Activated T-cell treated with anti-CD3 and anti-CD28 coated beads, Interleukin-2, amount 50 U/mL, for 1 hour (primary cell): ENCODE measurements at places on chromosomes 12 and 14.

DNA sequence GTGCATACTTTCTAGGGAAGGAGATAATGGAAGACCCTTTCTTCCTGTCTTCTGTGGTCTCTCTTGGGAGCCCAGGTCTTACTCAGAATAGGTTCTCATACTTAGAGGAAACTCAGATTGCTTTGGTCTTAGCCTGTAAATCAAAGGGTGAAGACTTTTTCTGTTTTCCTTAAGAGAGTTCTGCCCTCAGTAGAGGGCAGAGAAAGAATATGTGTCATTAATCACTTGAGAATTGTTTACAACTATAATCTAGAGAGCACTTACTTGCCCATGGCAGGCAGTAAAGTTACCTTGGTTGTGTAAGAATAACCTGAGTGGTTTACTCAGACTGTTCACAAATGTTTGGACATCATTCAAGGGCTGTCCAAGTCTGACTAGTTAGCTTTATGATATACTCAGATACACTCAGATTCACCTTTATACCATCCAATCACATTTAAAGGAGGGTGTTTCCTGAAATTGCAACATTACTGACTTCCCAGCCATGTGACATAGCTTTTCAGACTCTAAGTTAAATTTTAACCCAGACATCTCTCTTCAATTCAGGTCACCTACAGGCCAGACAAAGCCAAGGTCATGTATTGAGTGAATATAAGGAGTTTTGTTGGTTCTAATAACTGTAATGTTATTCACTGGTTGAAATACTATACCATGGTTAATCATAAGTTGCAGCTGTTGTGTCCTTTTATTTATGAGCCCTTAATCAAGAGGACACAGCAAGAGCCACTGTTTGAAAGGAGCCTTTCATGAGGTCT lies 372.2 kb downstream of the RAD51B start:
- DNase-seq, result no peak

- DNase-seq, result no peak
These were observed 23.1 kb downstream of the METAP2 start for GRCh38 chr12:95497031-95497430.

- no peak for DNase-seq
These were observed 55.8 kb upstream of the LIMA1 start for GRCh38 chr12:50338920-50339645.

- no peak for DNase-seq
These were observed 140.3 kb downstream of the TMEM30B start for GRCh38 chr14:61140872-61141271.

DNA sequence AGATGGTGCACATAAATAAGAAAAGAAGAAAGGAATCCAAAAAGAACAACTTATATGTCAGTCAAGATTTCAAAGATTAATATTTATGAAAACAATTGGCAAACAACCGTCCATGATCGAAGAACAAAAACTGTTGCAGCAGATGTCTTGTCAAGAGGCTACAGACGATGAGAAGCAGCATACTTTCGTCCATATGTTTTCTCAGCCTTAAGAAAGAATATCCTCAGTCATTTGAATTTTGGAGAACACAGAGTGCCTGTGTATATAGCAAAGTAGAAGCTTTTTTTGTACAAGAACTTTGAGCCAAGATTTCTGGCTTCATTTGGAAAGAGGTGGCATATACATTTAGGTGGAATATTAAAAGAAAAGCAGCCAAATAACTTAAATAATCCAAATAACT lies 297.2 kb downstream of the ITPR2 start:
- DNase-seq, result no peak

GRCh38 chr12:96248136-96248931 lies 54.2 kb downstream of the ELK3 start:
- DNase-seq, result no peak

- no peak for DNase-seq
These were observed 20.0 kb downstream of the KCNK10 start for GRCh38 chr14:88303041-88303440.

GRCh38 chr14:72332871-72333270 lies 400.6 kb downstream of the RGS6 start:
- DNase-seq, result no peak

DNA sequence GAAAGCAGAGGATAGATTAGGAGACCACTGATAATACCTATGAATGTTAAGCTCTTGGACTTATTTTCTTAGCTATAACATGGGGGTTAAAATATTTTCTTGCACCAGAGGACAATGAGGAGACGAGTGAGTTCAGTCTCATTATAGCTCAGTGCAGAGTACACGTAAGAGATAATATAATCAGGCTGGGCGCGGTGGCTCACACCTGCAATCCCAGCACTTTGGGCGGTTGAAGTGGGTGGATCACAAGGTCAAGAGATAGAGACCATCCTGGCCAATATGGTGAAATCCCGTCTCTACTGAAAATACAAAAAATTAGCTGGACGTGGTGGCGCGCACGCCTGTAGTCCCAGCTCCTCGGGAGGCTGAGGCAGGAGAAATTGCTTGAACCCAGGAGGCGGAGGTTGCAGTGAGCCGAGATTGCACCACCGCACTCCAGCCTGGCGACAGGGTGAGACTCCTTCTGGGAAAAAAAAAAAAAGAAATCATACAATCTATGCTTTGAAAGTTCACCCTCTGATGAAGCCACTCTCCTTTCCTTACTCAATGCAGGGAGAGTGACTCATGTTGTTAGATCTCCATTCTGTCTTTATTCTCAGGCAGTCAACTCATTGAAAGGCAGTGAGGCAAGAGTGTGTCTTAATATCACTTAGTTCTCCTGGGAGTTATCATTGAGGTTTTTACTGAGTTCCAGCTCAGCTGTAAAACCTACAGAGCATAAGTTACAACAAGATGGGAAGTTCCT lies 134.2 kb downstream of the SYNE2 start:
- DNase-seq, result no peak

- no peak for DNase-seq
These were observed 66.5 kb downstream of the TBC1D30 start for GRCh38 chr12:64890873-64891468.

DNA sequence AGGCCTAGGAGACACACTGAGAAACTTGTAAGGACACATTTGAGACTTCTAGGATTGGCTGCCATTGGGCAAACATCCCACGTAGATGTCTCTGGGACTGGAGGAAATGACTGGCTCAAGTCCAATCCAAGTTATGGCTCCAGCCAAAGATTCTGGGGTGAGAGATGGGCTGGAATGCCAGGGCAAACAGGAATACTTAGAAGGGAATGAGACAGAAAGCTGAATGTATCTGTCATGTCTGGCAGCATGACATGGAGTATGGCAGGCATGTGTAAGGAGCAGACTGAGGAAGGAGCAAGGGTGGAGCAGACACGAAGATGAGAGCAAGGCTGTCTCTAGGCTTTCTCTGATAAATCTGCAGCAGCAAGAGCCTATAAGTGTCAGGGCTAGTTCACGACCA lies 209.2 kb downstream of the PHLDA1 start:
- DNase-seq, result no peak

DNA sequence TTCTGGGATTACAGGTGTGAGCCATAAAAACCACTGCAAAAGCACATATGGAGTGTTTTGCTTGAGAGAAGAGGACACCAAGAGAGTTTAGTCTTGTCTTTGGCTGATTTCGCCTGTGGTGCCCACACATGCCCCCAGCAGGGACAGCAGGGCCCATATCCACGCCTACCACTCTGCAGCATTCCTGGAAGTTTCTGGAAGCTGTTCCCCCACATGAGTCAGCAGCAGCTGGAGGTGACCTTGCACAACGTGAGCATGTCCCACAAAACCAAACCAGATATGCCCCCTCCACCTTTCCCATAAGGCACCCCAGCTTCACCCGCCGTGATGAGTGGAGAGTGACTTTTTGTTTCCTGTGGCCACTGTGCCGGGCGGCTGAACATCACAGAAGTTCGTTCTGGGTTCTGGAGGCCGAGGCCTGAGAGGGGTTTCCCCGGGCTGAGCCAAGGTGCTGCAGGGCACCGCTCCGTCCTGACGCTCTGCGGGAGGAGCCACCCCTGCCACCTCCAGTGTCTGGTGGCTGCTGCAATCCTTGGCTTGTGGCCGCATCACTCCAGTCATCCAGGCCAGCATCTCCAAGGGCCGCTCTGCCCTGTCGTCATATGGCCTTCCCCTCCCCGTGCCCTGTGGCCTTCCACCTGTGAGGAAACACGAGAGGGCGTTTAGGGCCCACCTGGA lies 4.7 kb downstream of the ASPG start:
- DNase-seq, result no peak

- no peak for DNase-seq
These were observed 81.1 kb downstream of the PELI2 start for GRCh38 chr14:56199095-56199981.

DNA sequence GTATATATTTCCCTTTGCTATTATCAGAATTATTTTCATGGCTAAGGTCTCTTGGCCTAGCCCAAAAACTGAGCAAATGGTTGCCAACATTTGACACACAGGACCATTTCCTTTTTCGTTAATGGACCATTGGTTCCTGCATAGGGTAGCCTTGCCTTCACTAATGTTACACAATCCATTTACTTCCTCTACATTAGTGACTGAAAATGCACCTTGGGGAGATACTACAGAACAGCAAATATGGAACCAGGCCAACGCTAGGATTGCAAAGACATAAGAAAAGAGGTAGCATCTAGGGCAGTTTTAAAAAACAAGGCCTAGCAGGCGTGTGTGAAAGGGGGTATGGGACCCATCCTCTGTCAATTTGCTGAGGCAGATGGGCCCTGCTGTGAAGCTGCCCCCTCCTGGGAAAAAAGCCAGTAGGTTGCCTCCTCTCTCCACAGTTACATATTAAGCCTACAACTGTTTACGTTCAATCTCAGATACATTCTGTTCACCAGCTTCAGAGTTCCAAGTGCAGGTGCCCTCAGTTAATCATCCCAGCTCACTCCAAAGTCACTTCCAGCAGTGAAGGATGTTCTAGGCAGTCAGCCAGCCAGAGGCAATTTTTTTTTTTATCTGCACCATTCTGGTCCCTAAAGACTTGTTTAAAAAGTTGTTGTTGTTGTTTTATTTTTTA lies 15.0 kb downstream of the AQP6 start:
- DNase-seq, result no peak

DNA sequence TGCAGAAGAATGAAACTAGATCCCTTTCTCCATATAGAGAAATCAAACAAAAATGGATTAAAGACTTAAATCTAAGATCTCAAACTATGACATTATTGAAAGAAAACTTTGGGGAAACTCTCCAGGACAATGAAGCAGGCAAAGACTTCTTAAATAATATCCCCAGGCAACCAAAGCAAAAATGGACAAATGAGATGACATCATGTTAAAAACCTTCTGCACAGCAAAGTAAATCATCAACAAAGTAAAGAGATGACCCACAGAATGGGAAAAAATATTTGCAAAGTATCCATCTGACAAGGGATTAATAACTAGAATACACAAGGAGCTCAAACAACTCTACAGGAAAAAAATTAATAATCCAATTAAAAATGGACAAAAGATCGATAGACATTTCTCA lies 101.0 kb downstream of the RALGAPA1 start:
- DNase-seq, result no peak

GRCh38 chr14:80211153-80212022 lies at the start of gene DIO2:
DIO2 (minus strand) TSS chr14:80211504; CDS start chr14:80211472, 32 bp downstream.
- no peak for DNase-seq

- no peak for DNase-seq
These were observed 53.4 kb upstream of the ANO4 start for GRCh38 chr12:100741084-100741711.

DNA sequence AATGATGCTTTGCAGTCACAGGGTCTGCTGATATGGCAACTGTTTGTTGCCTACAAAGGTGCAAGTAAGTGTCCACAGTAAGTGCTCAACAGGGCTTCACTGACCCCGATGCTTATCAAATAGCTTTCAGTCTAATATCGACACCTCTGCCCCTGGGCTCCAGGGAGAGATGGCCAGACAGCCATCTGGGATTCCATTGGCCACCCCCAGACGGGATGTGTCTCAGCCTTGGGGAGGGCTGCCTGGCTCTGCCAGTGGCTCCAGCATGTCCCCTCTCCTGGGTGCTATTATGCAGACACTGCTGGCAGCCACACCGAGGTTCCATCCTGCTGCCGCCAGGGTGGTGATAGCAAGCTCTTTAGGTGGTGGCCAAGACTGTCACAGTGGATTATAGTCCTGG lies 57.4 kb downstream of the DGLUCY start:
- DNase-seq, result no peak

DNA sequence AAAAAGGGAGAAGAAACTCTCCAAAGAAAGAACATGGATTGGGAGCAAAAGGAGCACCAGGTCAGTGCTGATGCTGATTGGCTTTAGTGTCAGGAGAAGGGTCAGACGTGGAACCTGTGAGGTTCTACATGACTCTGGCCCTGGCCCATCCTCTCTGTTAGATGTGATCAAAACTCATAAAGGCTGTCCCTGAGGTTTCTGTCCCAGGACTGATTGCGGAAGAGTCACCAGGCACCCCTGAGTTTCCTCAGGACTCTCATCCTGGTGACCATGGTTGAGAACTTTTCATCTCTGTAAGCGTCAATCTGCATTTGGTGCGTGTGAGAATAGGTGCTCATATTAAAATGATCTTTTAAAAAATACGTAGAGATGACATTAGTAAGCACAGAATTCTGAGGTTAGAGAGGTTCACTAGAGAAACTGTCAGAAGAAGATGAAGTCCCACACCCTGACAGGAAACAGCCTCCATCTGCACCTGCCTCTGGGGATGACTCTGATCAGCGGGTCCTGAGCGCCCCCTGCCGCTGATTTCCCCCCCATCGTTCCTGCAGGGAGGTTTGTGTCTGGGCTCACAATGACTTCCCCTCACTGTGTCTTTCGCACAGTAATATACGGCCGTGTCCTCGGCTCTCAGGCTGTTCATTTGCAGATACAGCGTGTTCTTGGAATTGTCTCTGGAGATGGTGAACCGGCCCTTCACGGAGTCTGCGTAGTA lies 741.8 kb downstream of the TMEM121 start:
- peak; percentile 82 for DNase-seq

DNA sequence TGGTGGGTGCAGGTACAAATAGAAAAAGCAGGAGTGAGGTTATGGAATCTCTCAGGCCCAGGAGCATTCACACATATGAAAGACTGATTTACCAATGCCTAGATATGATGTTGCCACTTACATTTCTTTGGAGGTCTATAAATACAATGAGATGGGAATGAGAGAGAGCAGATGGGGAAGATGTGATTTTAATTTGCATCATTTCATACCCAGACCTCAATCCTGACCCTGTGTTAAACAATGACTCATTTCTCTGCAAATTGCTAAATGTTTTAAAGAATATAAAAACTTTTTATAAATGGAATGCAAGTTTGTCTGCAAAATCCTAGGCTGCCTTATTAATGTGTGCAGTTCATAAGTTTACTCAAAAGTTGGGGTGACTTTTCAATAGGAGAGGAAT lies 38.6 kb upstream of the GNG2 start:
- no peak for DNase-seq
